Natural killer cell (primary cell): ENCODE measurements at places on chromosomes 4 and X.

DNA sequence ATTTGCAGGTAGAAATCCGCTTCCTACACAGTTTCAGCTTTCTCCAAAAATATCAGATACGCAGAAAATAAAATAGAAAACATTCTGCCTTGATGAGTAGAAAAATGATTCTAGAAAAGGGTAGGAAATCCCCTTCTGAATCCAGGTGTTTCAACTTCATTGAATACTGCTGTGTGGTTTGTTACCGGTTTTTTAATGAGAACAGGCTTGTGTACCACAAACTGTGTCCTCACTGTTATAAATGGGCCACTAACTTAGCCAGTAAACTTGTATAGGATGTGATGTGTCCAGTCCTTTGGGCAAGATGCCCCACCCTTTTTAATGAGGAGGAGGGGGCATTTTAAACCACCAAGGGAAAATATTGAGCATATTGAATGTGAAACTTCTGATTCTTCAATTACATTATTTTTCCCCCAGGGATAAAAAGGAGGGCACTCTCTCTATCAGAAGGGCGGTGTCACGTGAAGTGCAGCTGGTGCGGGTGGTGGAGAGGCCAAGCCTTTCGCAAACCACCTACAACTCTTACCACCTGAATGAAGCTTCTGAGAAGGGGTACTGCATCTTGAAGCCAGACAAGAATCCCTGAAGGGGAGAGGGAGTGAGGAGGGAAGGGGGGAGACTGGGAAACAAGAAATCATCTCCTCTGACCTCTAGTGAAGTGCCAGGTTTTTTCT, 4.5 kb downstream of the CXXC4 start:
- peak; percentile 10 for DNase-seq

- DNase-seq: no peak
Measured at GRCh38 chr4:35970366-35970960, 273.9 kb downstream of the ARAP2 start.

GRCh38 chr4:47631161-47631560, 146.1 kb downstream of the ATP10D start:
- DNase-seq: no peak

DNA sequence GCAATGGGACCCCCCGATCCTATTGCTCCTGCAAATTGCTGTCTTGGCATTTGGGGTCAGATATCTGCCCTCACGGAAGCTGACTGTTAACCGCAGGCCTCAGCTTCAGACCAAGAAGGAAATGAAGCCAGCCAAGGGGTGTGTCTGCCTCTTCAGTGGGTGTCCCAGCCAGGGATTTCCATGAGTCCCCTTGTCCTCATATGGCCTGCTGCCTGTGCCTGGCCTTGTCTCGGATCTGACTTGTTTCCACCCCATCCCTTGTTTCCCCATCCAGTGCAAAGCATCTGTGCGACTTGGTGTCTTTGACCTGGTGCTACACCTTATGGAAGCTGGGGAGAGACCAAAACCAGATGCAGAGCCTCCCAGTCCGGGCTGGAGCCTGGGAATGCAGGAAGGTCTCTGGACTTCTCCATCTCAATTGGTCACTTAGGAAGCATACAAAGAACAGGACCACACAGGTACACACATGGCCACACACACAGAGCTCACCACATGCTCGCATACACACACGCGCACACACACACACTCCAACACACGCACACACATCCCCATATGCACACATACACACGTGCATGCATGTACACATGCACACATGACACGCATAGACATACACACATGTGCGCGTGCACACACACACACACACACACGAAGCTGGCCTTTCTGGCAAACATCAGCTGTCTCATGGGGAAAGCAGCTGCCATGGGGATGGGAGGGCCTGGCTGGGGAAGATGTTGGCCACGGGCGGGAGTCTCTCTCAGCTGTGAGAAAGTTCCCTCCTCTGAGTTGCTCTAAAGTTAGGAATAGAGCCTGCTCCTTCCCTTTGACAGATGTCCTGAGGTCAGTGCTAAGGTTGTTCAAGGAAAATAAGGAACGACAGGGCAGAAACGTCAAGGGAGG, 65.5 kb downstream of the CRMP1 start:
- DNase-seq: no peak

DNA sequence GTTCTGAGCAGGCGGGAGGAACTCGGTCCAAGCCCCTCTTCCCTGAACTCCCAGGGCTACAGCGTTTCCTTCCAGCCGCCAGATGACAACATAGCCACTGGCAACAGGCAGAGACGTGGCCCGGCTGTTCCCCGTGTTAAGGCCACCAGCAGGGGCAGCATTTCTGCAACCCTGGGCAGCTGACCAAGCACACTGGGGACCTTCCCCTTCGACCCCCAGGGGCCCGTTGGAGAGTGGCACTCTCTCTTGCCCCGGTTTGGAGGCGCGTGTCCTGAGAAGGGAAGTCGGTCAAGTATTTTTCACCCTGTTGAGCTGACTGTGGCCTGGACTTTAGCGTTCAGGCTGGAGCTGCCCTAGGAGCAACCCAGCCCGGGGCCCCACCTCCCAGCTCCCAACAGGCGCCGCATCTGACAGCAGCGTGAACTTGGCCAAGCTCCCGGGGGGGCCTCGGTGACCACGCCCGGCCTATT, 37.6 kb downstream of the ZBTB49 start:
- DNase-seq: no peak

DNA sequence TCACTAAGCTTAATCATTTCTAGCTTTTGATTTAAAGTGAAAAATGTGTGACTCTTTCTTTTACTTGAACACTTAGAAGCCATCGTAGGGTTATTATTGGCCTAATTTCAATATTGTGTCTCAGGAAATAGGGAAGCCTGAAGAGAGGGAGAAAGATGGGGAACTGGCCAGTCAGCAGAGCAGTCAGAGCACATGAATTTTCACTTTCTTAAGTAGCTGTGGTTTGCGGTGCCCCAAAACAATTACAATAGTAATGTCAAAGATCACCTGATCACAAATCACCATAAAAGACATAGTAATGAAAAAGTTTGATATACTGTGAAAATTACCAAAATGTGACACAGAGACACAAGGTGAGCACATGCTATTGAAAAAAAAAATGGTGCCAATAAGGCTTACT, 45.5 kb downstream of the CENPC start:
- DNase-seq: no peak

DNA sequence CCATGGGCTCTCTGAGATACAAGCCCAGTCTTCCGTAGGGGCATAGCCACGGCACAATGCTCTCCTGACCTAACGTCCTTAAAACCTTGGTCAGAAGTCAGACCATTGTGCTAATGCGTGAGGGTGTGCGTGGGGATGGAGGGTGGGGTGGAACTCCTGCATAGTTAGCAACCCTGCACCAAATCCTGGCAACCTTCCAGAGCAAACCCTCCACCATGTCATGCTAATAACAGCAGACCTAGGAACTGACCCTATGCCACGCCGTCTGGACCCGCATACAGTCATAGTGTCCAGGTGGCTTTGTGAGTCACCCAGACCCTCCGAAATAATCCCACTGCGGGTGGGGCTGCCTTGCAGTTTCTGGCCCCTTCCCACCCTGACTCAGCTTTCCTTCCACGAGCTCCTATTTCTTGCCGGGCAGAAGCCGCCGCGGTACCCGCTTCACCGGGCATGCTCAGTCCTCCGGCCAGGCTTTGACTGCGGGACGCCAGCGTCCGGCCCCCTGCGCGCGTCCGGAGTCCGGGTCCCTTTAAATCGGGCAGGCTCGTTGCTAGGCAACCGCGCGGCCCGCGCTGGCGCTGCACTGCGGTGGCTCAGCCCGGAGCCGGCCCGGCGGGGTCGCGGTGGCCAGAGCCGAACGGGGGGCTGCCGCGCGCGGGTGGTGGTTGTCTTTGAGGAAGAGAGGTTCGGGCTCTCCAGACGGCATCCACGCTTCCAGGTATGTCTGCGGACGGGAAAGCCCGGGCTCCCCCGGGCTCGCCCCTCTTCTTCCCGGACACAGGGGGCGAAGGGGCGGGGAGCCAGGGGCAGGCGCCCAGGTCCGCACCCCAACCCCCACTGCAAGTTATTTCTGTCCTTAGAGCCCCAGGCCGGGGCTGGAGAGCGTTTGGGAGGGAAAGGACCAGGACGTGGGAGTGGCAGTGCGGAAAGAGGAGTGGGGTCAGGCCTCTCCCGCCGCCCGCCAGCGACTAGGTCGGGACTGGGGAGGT, at the start of gene CCDC160:
CCDC160 (plus strand) TSS at position 557 of the 989 bp plus-strand sequence. CDS start 7,619 bp downstream, outside the sequence.
- DNase-seq: peak; percentile 2

- peak; percentile 18 for DNase-seq
Measured at GRCh38 chrX:13487731-13488505, 81.5 kb upstream of the EGFL6 start.

GRCh38 chr4:148299337-148299736, 142.9 kb downstream of the NR3C2 start:
- no peak for DNase-seq

DNA sequence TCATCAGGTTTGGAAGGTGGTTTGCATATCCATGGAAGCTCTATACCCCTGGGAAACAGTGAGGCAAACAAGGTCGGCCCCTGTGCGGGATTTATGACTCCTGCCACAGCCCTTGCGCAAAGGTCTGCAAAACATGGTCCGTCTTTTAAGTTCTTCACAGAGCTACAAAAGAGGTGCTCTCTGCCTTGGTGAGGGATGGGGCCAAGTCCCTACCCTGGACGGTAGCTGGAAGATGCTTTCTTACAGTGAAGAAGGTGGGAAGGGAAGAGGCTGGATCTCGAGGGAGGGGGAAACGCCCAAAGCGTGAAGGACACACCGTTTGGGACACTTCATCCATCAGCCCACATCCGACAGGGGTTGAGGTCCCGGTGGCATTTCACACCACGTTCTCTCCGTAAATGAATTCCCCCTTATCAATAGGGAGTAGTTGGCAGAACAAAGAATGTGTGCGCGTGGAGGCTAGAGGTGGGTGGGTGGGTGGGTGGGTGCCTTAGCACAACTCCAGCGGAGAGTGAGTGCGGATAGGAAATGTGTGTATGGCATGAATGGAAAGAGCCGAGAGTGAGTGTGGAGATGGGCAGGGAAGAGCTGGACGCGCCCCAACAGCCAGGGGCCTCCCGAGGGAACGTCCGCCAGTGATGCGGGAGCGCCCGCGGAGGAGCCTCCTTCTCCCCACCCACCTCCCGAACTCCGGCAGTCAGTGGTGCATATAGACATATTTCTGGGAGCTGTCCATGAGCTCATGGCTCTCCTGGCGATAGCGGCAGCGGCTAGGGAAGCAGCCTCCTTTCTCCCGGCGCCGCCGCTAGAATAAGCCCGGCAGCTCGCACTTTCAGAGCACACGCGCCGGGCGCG, 68.3 kb downstream of the LARP7 start:
- DNase-seq: no peak

GRCh38 chr4:148203056-148203898, 238.9 kb downstream of the NR3C2 start:
- no peak for DNase-seq

GRCh38 chr4:124564121-124564520, 148.4 kb downstream of the ANKRD50 start:
- no peak for DNase-seq

DNA sequence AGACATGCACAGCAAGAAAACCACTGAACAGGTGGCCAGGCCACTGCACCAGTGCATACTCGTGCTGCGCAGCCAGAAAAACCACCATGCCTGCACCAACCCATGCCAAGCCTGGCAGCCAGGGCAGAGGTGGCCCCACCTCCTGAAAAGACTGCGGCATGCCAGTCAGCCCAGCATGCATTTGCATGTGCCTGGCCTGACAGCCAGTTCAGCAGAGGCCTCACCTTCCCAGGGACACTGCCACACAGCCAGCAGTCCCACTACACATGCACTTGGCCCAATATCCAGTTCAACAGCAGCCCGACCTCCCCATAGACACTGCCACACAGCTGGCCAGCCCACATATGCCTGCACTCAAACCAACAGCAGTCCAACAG, 43.5 kb upstream of the DDX60 start:
- DNase-seq: no peak

GRCh38 chr4:163482190-163482589, 8.6 kb upstream of the TKTL2 start:
- DNase-seq: no peak

DNA sequence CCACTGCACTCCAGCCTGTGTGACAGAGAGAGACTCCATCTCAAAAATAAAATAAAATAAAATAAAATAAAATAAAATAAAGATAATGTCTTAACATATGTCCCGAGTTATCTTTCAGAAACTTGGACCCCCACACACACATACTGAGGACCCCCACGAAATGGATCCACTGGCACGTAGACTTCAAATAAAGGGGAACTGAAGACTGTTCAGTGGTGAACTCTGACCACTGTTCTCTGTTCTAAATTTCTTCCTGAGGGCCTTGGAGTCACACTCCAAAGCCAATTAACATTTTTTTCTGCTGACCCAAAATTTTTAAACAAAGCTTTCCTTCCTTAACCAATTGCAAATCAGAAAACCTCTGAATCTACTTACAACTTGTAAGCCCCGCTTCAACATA, 43.5 kb upstream of the PRDX4 start:
- no peak for DNase-seq

DNA sequence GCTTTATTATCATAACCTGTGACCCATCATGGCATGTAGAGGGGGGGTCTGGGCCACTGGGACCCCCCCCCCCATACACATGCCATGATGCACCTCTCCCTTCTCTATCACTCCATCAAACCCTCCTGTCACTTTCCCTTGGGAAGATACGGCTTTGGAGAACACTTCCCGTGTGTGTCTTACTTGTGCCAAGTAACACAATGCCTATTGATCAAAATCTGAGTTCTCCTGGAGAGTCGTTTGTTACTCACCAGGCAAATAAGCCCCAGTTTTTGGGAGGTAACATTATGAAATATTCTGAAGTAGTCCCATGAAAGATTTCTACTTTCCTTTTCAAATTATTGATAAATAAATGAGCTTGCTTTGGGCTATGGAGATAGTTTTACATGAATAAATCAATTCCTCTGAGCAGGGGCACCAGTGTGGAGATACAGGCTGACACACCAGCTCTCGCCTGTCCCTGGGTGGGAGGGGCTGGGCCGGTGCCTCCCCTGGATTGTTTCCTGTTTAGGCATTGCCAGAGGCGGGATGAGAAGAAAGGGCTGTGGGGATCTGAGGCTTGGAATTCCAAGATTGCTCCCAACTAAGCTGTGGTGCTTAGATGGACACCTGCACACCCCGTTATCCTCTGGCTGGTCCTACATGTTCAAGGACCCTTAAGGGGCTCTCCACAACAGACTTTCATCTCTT, 63.2 kb upstream of the WWC2 start:
- no peak for DNase-seq

- no peak for DNase-seq
Measured at GRCh38 chrX:115017455-115017854, at the start of gene IL13RA2. TSS of gene IL13RA2 (minus strand) at chrX:115017616. CDS start at chrX:115017269, 347 bp downstream.

GRCh38 chr4:49063670-49064069, 77.6 kb downstream of the CWH43 start:
- no peak for DNase-seq

DNA sequence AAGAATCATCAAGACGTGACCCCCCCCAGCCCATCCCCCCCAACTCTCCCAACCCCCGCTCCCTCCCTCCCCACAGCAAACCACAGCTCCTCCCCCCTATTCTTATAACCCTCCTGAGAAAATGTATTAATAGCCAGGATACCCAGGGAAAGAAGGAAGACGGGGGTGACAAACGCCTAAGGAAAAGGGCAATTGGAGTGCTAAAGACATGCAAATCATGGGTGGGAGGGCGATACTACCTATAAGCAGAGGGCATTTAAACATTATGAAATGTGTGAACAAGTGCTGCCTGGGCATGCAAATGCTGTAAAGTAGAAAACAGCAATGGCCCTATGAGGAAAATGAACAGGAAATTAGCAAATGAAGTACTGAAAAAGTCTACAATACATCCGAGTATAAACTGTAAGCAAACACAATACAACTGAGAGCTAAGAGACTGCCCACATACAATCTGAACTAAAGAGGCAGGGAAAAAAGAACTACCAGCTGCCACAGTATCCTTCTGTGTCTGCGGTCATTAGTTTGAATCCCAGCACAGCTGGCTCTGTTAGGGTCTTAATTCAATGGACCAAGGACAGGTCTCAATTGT, 2.4 kb downstream of the CXXC4 start:
- DNase-seq: peak; percentile 9
